Iris pigment epithelial cell (primary cell): ENCODE measurements at places on chromosomes 5 and 9.
A peak's percentile ranks its signal among the peaks of the same experiment; 100 is the strongest.

GRCh38 chr5:6728795-6729183 is 15.6 kb downstream of the TENT4A start:
- DNase-seq = no peak

DNA sequence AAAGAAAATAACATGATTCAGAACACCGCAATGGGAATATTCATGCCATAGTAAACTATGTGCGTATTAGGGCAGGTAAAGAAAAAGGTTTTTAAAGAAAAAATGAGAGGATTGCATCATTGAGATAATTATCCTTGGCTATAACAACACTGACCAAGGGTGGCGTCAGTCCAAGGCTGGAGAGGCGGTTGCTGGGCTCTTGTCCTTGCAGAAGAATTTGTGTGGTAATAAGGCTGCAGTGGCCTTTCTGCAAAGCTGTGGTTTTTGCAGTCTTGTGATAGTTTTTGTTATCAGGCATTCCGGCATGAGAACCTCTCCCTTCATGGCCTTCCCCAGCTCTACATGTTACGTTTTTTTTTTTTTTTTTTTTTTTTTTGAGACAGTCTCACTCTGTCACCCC is 14.0 kb downstream of the BOD1 start:
- DNase-seq = peak; percentile 95

DNA sequence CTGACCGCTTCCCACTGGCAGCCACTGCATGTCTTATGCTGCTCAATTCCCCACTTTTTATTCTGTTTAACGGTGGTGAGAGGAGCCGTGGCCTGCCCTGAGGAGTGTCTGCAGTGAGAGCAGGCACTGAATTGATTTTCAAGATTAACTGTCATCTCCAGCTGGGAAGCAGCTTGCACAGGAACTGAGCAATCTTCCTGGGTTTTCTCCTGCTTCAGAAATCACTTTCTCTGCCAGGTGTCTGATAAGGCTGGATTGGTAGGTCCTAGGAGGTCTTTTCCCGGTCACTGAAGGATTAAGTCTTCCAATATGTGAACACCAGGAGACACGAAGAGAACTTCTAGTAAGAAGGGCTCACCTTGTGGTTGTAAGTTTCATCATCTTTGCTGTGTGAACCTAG is 181.1 kb upstream of the RAD23B start:
- no peak for DNase-seq

- peak; percentile 22 for DNase-seq
Observed at GRCh38 chr9:78967596-78968217, 604.1 kb upstream of the TLE4 start.

DNA sequence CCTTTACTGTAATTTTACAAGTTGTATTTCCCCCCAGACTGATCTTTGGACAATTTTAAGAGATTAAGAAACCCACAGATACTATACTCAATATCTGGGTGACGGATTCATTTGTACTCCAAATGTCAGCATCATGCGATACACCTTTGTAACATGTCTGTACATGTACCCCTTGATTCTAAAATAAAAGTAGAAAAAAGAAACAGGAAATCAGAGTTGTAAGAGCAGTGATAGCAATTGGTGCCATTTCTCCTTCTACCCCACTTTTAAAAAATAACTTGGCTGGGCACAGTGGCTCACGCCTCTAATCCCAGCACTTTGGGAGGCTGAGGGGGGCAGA is 116.9 kb downstream of the FGF1 start:
- DNase-seq = no peak
